ENCODE measurements at places on chromosomes 1 and 21.

DNA sequence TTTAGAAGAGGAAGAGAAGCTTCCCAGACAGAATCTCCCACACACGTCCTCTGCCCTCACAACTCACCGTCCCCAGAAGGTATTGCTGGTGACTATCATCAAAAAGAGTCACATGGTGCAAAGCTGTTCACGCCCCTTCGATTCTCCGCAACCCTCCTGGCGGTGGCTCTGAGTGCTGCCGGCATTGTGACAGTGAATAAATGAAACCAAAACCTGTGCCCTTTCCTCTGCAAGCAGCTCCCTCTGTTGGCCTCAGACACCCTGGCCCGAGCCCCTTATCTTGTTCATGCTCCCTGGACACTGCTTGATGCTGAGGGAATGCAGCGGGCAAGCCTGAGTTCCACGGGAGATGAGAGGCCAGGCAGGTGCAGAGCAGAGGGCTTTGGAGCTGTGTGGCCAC is 510.3 kb downstream of the NPHP4 start:
- DNase-seq: no peak

- no peak for DNase-seq
These were observed 67.6 kb downstream of the CDC7 start for GRCh38 chr1:91568261-91568660.

DNA sequence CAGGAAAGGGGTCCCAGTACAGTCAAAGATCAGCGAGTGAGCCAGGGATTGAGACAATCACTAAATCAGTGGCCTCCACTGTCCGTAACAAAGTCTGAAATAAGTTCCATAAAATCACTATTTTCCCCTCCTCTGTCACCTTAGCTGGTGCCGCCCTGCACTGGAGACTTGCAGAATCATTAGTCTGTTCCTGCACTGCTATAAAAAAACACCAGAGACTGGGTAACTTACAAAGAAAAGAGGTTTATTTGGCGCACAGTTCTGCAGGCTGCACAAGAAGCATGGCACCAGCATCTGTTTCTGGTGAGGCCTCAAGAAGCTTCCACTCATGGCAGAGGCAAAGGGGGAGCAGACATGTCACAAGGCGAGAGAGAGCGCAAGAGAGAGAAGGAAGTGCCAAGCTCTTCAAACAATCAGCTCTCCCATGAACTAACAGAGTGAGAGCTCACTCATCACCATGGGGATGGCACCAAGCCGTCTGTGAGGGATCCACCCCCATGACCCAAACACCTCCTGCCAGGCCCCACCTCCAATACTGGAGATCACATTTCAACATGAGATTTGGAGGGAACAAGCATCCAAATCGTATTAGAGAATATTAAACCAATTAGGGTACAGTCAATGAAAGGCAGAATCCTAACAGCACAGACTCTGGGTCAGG is 129.8 kb upstream of the TIAM1 start:
- DNase-seq: no peak

- DNase-seq: no peak
These were observed 175.3 kb downstream of the PRDM16 start for GRCh38 chr1:3244025-3244926.

- DNase-seq: no peak
These were observed 38.5 kb upstream of the PGBD5 start for GRCh38 chr1:230464671-230465070.

GRCh38 chr1:42931108-42931539 is 27.5 kb downstream of the SLC2A1 start:
- no peak for DNase-seq

DNA sequence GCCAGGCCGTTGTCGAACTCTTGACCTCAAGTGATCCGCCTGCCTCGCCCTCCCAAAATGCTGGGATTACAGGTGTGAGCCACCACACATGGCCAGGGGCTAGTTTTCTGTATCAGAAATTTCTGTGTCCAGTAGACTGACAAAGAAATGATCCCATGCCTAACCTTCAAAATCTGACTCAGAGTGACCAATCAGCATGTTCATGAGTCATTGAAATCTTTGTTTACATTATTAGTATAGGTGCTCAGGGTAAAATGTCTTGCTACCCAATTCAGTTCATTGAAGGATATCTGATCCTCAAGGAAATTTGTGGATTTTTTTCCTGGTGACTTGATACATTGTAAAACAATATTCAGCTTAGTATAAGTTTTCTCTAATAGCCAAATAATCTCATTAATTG is 11.0 kb upstream of the LDLRAD2 start:
- no peak for DNase-seq

DNA sequence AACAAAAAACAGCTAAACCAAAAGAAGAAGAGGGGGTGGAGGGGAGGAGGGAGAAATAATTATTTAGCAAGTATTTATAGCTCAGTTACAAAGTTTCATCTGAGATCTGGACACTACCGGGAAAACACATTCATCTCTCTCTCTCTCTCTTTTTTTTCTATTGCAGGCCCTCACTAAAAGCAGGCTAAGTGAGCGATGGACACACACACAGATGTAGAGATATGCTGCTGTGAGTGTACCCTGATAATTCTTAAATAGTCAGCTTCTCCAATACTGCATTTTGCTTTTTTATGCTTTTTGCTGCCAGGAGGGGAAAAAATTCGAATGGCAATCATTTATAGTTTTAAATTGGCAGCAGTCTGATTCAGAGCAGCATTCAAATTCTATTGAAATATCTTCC is 65.0 kb downstream of the LPAR3 start:
- DNase-seq: no peak

DNA sequence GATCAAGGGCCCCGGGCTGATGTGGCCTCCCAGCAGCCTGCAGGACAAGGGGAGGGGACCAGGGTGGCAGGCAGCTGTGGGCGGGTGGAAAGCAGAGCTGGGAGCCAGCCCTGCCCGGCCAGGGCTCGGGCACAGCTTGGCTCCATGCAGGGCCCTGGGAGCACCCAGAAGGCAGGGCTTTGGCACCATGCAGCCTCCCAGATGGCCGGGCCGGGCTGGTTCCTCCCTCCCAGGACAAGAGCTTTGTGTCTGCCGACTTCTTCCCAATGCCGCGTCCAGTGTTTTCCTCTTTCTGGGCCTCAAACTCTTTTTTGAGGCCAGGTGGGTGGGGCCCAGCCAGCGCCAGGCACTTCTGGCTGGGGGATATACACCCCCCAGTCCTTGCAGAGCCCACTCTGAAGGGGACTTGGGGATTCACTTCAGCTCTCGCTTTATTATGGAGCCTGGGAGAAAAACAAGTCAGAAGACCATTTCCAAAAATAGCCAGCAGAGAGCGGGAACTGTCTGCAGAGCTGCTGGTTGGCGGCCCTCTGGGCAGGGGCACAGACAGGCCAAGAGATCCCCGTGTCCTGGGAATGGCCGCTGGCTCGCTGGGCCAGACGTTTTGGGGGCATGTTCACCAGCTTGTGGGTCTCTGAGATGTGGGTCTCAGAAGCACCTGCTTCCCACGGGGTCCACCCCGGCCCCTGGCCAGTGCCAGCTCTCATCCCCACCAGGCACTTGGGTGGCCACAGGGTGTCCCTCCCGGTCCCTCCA is 103.8 kb upstream of the ARHGEF16 start:
- DNase-seq: no peak

DNA sequence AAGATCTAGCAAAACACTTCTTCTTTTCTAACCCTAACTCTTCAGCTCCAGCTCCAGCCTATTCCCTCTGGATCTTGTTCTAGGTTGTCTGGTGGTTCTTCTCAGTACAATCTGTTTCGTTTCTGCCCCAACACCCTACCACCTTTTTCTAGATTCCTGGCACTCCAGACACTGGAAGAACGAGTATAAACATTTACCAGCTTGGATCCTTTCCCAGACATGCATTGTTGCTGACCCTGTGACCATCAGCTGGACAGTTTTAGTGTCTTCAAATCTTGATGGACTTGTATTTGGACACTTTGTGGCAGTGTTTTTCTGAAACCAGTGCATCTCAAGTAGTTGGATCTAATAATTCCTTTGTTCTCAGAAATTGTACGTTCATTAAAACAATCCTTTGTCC is 30.6 kb upstream of the CACNA1E start:
- no peak for DNase-seq

- DNase-seq: no peak
These were observed 235.6 kb upstream of the CACYBP start for GRCh38 chr1:174764191-174764590.

- DNase-seq: no peak
These were observed 6.0 kb downstream of the PIK3CD start for GRCh38 chr1:9657521-9658032.

- no peak for DNase-seq
These were observed 65.1 kb upstream of the BMP8A start for GRCh38 chr1:39426346-39426745.

DNA sequence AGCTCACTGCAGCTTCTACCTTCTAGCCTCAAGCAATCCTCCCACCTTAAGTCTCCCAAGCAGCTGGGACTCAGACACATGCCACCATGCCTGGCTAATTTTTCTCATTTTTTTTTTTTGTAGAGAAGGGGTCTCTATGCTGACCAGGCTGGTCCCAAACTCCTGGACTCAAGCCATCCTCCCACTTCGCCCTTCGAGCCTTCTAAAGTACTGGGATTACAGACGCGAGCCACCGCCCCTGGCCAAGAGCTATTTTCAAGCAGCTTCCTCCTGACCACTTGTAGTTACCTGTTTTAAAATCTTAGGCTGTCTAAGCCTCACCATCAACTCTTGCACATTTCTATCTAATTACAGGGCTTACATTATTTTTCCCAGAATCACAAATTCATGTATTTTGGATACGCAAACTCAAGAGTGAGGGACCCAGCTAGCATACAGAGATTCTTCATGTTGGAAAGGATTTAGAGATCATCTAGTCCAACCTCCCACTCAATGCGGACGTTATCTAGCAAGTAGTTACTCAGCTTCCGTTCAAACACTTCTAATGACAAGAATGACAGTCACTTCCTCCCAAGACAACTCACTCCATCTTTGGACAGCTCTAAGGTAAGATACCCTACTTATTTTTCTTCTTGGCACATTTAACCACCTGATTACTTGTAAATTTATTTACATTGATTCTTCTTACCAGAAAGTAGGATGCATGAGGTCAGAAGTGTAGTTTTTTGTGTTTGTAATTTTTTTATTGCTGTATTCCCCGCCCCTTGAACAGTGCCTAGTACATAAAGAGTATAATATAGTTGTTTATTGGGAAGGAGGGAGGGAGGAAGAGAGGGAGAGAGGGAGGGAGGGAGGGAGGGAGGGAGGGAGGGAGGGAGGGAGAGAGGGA is 65.4 kb downstream of the LUZP1 start:
- no peak for DNase-seq

GRCh38 chr1:33366762-33367484 is 46.0 kb upstream of the A3GALT2 start:
- no peak for DNase-seq

DNA sequence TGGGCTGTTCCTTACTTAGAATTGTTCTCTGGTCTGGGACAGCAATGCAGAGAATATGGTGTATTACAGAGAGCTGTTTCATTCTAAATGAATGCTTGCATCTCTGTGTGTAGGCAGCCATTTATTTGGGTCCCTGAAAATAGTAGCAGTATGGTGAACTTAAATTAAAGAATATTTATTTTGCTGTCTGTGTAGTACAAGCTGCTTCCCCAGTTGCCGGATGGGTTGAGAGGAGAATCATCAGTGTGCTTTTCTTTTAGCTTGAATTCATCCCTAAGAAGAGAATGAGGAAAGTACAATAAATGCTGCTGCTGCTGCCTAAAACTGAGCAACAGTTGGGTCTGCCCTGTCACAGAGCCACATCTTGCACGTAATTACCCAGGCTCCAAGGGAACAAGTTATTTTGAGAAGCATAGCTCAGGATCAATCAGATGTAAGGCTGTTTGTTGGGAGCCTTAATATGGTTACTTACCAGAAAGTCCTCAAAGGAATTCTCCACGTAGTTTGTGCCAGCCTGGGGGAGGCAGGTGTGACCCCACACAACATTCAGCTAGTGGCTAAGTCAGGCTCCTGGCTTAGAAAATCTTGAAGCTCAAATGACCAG is 16.6 kb downstream of the ACTN2 start:
- no peak for DNase-seq

- no peak for DNase-seq
These were observed at the start of gene S100A3 for GRCh38 chr1:153548722-153549688. Gene S100A3 (minus strand): TSS chr1:153549258. CDS start chr1:153548485, 773 bp downstream.

GRCh38 chr1:228064741-228065542 is 17.6 kb upstream of the ARF1 start:
- DNase-seq: no peak

DNA sequence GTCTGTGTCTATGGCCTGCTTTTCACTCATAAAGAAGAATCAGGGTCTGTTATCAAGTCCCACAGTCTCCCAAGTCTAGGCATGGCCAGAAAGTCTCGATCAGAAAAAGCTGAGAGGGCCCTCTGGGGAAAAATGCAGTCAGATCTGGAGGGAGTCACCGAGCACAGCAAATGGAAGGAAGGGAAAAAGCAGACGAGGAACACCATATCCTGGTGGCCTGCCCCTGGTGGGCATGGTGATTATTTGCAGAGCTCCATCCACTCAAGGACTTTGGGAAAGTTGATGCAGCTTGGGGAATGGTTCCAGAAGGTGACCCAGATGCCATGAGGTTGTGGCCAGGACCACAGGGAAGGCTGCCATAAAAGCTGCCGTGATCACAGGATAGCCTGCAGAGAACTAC is 189.1 kb downstream of the CLIC6 start:
- DNase-seq: no peak

DNA sequence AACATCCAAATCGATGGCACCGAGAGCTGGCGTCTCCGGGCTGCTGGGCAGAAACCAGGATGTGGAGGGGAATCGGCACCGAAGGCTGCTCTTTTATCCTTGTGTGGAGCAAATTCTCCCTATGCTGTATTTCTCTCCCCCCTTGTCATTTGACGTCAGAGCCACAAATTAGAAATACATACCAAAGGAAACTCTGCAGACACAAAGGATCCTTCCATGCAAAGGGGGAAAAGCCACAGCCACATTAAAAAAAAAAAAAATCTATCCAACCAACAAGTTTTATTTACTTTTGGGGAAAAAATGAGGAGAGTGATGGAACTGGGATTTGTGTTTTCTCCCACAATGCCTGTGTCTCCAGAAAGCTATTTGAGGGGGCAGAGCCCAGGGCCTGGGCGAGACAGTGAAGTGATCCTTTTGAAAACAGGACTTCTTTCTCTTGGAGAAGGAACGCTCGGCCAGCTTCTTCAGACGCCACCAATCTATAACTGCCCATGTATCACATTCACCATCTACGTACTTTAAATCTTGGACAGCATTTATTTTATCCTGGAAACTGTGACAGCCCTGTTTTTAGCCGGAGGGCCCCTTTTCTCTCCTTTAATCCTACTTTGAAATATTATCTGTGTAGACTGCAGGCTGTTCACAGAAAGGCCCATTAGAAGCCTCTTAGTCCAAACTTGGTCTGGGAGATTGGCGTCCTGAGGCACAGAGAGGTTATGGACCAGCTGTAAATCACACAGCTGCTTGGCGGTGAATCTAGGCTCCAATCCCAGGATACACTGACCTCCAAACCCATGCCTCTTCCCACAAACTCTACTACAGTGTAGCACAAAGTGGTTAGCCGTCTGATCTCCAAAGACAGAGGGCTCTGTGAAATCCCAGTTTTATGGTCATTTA is 4.5 kb downstream of the KANK4 start:
- DNase-seq: no peak

GRCh38 chr21:34147792-34148418 is 74.5 kb downstream of the MRPS6 start:
- DNase-seq: no peak

- no peak for DNase-seq
These were observed 60.3 kb downstream of the GALNT2 start for GRCh38 chr1:230127105-230128054.

GRCh38 chr1:11567244-11568065 is 86.8 kb downstream of the FBXO2 start:
- DNase-seq: no peak

- DNase-seq: no peak
These were observed 32.4 kb downstream of the RASAL2 start for GRCh38 chr1:178126261-178126660.

GRCh38 chr1:204992201-204992997 is 50.6 kb upstream of the CNTN2 start:
- no peak for DNase-seq

Data from stimulated activated CD8-positive, alpha-beta memory T cell treated with anti-CD3 and anti-CD28 coated beads, Interleukin-15, amount 100 ng/mL, for 24 hours (primary cell).